ENCODE measurements at places on chromosomes 3 and 15.

GRCh38 chr3:154137036-154137435 is 15.8 kb downstream of the ARHGEF26 start:
- DNase-seq = no peak

DNA sequence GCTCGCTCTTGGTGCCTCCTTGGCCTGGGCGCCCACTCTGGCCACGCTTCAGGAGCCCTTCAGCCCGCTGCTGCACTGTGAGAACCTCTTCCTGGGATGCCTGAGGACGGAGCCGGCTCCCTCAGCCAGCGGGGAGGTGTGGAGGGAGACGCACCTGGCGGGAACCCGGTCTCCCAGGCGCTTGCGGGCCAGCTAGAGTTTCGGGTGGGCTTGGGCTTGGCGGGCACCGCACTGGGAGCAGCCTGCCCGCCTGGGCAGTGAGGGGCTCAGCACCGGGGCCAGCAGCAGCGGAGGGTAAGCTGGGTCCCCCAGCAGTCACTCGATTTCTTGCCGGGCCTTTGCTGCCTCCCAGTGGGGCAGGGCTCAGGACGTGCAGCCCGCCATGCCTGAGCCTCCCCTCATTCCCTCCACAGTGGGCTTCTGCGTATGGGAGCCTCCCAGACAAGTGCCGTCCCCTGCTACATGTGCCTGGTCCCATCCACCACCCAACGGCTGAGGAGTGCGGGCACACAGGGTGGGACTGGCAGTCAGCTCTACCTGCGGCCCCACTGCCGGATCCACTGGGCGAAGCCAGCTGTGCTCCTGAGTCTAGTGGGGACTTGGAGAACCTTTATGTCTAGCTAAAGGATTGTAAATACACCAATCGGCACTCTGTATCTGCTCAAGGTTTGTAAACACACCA is 708.7 kb downstream of the VGLL3 start:
- no peak for DNase-seq

- no peak for DNase-seq
These were observed 46.8 kb downstream of the CHDH start for GRCh38 chr3:53799338-53799865.

DNA sequence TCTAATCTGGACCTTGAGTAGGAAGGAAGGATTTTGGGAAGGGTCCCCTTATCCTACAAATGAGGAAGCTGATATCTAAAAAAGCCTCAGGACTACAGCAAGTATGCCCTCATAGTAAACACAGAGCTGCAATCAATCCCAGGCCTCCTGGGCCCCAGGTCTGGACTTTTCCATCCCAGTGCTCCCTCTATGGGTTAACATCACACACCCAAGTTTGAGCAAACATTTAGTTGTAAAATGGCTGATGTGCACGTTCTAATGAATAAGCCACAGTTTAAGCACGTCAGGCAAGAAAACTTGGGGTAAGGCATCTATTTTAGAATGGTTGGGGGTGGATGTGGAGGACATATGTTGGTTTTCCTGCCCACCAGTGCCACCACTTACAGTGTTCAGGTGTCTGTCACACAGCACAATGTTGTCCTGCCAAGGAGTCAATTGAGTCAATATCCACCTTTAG is 44.3 kb upstream of the UBE2E1 start:
- DNase-seq = no peak

DNA sequence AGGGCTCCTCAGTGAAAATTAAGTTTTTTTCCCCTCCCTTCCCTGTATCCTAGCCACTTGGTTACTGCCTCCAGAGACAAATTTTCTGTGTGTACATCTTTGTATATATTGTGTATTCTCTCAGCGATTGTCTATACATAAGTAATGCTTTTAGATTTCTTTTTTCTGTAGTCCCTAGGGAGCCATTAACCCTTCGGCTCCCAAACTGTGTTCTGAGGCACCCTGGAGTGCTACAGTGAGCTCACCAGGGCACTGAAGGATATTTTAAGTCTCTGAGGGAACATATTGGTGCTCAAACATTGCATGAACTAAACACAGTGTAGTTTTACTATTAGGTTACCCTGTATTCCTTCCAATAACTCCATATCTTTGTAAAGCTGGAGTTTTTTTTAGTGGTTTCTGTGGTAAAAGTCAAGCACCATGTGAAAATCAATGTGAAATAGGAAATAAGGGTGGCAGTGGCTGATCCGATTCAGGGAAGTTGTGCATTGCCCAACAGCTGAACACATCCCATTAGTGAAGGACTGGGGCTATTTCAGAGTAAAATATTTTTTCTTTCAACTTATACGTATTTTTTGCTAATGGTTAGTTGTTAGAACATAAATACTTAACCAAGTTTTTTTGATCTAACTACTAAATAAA is 43.0 kb downstream of the USP13 start:
- no peak for DNase-seq

DNA sequence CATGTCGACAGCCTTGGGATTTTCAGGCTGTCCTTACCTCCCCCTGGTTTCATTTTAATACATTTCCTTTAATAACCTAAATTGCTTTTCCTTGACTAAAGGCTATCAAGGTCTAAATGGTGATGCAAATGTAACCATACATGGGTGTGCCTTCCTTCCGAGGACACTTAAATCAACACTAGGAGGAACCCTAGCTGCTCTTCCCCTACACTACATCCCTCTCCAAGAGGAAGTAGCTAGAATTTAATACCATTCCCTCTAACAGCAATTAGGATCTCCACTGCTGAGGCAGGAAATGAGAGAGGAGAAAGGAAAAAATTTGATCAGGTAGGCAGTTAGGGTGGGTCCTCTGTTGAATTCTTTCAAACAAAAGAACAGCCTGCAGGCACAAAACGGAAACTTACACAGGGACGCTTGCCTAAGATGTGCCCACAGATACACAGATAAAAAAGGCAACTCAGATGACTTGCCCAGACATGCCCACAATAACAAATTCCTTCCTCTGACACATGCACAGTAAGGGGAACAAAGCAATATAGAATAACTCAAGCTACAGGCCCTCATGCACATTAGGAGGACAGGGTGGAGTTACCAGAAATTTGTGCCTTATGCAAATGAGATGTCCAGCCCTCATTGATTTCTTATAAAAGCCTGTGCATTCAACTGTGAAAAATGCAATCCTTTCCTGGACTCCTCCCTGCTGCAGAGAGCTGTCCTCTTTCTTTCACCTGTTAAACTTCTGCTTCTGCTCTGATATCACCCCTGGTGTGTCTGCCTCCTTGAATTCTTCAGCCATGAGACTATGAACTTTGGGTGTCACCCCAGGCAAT is 1024.4 kb upstream of the CADM2 start:
- no peak for DNase-seq

GRCh38 chr15:99511531-99511865 is 54.3 kb upstream of the MEF2A start:
- DNase-seq = peak; percentile 19

DNA sequence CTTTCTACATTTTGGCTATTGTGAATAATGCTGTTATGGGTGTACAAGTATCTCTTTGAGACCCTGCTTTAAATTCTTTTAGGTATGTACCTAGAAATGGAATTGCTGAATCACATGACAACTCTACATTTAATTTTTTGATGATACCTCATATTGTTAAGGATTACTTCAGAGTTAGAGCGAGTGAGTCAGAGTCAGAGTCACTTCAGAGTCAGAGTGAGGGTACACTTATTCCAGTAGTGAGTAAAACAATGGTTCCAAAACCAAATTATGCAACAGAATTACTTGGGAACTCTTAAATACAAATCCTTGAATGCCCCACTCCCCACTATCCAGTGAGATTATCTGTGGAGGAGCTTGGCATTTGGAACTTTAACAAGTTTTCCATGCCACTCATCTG is 50.3 kb upstream of the SNRK start:
- no peak for DNase-seq

- DNase-seq = no peak
These were observed 27.1 kb upstream of the CSPG4 start for GRCh38 chr15:75739791-75740190.

DNA sequence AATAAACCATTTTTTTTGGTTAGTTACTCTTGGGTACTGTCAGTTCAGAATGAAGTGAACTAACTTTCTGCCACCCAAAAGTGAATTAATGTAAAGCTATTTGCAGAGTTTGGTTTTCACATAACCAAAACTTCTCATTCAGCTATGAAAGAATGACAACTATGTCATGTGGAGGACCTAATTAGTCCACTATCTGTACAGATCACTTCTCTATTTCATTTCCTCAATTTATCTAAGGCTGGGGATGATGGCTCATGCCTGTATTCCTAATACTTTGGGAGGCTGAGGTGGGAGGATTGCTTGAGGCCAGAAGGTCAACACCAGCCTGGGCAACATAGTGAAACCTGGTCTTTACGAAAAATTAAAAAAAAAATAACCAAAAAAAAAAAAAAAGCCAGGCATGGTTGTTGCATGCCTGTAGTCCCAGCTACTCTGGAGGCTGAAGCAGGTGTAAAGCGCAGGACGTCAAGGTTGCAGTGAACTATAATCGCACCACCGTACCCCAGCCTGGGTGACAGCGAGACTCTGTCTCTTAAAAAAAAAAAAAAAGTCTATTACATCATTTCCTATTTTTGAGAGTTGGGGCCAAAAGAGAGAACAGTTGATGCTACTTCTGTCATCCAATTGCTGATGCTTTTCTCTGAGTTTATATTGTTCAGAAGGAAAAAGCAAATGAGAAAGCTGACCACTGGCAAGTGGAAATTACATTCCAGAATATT is 8.7 kb downstream of the HYPK start:
- DNase-seq = no peak

- no peak for DNase-seq
These were observed 33.8 kb downstream of the PIK3R4 start for GRCh38 chr3:130712718-130713423.

Data from AG09319 (cell line).